ENCODE measurements at places on chromosomes 4 and X.
A peak's percentile ranks its signal among the peaks of the same experiment; 100 is the strongest.

DNA sequence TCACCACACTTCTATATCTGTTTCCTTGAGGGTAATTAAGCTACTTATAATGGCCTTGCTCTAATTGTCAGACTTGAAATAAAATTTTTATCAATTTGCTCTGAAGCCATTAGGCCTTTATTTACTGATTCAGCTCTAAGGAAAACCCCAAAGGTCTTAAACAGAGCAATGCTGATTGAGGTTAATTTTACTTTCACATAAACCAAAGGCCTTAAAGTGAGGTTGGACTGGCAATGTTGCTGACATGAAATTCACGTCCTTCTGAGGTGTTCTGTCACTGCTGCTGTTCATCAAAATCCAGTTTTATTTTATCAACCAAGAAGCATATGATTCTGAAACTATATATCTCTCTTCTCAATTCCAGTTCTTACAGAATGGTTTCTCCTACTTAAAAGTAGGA lies 21.7 kb upstream of the GPRIN3 start:
- DNase-seq, result no peak

DNA sequence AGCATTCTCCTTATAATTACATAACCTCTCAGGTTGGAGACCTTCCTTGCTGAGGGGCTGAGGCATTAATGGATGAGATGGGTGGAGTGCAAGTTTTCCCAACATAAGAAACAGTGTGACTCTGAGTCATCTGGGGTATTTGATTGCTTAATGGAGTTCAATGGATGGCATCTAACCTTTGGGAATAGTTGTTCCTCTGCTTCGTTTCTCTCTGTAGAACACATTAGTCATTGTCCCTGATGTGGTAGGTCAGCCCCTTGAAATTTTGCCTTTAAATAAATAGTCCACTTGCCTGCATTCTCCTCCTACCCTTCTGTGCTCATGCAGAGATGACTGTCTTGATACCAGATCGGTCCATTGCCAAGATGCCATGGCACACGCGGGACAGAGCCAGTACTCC lies 38.6 kb downstream of the SLITRK2 start:
- DNase-seq, result no peak

DNA sequence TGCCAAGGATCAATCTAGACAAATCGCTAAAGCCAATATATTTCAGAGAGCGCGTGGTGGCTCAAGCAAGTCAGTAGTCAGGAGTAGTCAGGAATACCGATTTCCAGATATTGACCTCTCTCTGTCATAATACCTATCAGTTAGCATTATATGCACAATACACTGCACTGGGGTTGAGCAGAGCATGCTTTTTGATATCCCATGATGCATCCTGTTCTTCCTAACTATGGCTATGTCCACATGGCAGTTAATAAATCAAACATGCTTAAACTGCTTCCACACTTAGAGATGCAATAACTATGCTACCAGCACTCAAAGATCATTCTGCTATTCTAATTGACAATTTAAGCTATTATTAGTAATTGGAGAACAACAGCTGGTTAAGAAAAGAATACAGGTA lies 6.2 kb downstream of the BRWD3 start:
- DNase-seq, result no peak

GRCh38 chr4:85659610-85660218 lies 184.8 kb downstream of the ARHGAP24 start:
- no peak for DNase-seq

DNA sequence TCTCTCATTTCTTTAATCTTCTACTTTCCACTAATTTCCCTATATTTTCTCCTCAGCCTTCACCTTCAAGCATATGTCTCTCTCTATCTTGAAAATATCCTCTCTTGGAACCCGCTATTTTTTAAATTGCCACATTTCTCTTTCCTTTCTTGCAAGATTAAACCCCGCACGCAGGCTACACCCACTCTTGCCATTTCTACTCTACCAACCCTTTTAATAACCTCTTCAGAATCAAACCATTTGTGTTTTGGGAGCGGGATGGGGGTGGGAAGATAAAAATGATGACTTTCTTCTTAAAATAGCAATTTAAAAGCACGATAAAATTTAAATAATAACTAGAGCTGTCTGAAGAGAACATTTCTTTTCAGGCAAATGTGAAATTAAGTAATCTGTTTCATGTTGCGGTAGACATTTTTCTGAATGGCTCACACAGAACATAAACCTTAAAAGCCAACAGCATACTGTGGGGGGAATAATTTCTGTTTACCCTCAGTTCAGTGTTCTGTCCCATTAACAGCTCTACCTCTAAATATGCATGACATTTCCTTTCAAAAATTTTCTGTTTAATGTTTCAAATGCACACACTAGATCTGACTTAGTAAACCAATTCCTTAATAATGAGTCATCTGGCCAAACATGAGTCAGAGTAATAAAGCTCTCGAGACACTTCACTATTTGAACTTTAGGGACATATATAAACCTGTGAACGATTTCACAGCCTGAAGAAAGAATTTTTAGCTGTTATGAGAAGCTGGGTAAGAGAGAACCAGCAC lies 20.5 kb downstream of the ARSJ start:
- no peak for DNase-seq

DNA sequence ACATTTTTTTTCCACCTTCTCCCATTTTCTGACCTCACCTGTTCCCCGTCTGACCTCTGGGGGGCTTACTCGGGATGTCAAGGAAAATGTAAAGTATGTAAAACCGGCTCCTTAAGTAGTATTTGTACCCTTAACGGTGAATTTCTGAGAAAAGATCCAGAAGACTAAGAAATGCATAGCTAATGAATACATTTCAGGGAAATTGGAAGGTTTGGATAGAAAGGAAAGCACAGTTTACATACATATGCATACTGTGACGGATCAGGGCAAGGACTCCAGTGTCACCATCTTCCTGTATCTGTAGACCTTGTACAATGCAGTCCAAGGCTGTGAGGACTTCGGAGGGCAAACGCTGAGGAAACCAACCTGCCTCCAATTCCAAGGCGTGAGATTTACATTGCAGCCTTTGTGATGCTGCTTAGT lies 2185.9 kb upstream of the TENM3 start:
- DNase-seq, result peak; percentile 19

DNA sequence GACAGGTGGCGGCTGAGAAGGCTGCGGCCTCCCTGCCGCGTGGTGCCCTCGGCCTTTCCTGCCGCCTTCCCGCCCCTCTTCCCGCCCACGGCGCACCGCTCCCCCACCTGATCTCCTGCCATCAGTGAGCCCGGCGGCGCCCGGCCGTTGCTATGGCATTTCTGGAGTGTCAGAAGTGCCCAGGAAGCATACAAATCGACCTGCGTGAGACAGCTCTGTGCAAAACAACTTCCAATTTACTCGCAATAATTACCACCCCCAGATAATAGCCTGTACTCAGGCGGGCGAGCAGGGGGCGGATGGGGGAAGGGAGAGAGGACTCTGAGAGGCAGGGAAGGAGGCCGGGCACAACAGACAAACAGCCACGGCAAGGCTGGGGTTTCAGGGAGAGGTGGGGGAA lies 16.6 kb upstream of the ERCC6L start:
- peak; percentile 79 for DNase-seq

GRCh38 chrX:153530411-153531129 lies 13.1 kb downstream of the ATP2B3 start:
- DNase-seq, result no peak

DNA sequence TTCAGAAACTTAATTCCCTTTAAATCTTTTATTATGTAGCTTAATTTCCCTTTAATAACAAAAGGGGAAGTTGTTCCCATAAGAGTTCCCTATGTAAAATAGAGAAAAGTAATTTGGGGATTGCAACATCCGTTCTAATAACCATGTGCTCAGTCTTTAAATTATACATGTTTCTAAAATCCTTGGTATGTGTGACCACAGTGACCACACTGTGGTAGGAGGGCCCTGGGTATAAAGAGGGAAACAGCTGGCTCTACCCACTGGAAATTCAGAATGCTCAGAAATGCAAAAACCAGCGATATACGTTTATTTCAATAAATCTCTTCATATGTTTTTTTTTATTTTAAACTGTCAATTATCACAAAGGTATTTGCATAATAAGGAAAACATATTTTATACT lies 219.1 kb downstream of the FGF13 start:
- no peak for DNase-seq

- no peak for DNase-seq
Measured at GRCh38 chr4:107363125-107363524, 327.0 kb upstream of the DKK2 start.

DNA sequence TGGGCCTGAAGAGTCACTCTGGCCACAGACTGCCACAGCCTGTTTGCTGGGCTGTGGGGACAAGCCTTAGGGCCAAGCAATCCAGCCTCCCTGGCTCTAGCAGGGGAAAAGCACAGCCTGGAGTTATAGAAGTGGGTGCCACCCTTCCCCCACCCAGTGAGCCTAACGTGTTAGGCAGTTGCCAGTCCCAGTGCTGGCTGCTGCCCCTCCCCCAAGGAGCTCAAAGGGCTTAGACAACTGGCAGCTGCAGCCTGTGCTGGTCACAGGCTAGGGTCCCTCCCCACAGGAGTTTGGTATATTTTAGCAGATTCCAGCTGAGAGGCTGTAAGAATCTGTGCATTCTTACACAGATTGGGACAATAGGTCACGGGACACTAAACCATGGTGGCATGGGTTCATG lies 370.3 kb upstream of the FGF16 start:
- no peak for DNase-seq

GRCh38 chr4:56649445-56650261 lies 31.4 kb downstream of the HOPX start:
- no peak for DNase-seq

DNA sequence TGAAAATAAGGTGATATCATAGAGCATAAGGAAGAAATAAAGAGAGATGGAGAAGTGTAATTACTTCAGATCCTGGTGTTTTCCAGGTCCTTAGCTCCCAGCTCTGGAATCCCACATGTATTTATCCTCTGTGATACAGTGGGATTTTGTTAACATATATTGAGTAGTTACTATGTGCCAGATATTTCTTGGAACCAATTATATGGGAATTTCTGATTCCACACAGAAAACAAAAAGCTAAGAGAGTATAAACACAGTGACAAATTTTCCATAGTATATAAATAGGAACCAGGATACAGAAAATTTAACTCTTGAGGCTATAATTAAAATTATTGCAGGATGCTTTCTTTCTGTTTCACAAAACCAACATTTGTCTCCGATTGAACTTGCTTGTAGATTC lies 1067.5 kb downstream of the PCDH7 start:
- no peak for DNase-seq

DNA sequence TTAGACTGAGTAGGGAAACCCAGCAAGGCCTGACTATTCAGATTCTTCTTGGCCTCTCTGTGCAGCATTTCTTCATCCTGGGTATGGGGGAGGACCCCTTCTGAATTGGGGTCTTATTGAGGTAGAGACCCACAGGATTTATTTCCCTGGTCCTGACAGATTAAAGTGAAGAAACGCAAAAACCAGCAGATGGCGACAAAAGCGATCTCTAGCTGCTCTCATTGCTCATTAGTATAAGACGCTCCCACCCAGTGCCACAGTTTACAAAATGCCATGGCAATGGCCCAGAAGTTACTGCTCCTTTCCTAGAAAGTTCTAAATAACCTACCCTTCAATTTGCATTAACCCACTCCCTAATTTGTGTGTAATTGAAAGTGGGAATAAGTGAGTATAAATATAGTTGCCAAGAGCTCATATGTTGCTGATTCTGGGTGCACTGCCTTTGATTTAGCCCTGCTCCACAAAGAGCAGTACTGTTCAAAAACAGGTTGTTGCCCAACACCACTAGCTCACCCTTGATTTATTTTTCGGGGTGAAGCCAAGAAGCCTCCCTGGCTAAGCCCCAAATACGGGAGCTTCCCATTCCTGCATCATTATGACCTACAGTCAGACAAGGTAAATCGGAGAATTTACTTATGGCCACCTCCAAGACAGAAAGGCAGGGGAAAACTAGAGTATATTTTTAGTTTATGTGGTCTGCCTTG lies 3.7 kb upstream of the BEX4 start:
- peak; percentile 49 for DNase-seq

- DNase-seq, result no peak
Measured at GRCh38 chr4:16384576-16384975, 158.3 kb upstream of the TAPT1 start.

DNA sequence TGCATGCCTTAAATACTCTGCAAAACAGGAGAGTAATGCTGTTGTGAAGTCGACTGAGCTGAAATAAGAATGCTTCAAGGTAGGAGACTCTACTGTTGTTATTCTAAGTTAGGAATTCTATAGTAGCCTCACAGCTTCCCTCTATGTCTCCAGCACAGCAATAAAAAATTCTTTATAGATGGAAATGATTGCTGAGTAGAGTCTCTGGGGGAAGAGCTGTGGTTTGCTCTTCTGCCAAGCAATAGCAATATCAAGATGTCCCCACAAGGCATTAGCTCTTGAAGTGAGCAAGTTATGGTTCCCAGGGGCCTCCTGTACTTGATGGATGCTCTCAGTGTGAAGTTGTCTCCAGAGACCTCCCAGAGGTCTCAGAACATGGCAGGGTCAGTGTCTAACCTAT lies 880.6 kb upstream of the FRG1 start:
- no peak for DNase-seq

DNA sequence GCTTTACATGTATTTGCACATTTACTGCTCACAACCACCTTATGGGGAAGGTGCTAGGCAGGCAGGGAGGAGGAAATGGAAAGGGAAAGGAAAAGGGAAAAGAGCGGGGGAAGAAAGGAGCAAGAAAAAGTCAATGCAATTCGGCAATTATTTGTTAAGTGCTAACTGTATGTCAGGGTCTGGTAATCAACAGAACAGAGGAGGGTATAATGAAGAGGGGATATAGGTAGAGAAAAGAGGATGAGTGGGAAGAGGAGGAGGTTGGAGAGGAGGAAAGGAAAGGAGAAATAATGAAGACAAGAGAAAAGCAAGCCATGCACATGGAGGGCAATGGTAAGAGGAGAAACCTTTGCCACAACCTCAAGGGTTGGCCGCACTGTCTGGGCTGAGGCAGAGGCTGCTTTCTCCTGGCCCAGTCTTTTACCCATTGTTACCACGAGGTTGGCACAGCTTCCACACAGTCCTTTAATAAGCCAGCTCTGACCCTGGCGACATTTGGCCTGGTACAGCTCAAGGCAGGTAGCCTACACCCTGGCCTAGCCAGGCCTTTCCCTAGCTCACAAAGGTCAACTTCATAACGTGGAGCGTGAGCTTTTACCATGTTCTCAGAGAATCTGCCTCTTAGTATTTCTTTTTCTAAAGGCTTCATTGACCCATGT lies 836 bp downstream of the BTK start:
- DNase-seq, result no peak

- no peak for DNase-seq
Measured at GRCh38 chr4:6175426-6175825, 24.9 kb downstream of the JAKMIP1 start.

DNA sequence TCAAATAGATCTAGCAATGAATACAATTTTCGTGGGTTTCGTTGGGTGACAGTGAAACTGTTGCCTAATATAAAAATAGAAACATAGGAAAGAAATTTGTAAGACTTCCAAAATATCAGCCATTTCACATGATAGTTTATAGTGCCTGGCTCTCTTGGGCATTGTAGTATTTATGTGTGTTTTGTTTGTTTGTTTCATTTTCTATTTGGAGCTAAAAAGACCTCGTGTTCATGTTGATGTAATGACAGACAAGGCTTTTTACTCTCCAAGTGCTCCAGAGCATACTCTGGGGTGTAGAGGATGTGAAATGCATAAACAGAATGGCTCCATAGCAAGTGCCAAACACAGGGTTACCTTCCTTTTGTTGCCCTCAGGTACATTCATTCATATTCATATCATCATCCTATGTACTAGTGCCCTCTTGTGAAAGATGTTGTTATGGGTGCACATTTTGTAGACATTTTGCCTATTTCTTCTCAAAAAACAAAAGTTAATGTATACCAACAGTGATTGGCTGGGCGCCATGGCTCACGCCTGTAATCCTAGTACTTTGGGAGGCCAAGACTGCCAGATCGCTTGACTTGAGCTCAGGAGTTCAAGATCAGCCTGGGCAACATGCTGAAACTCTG lies 100.7 kb upstream of the AMOT start:
- no peak for DNase-seq

Data from H7 (cell line).